Sciatic nerve (tissue), 2 donors: ENCODE measurements at places on chromosomes 12 and 14. TPM values are rescaled to one million over a fixed set of nuclear protein-coding genes. Genes with fewer than 3 reads are reported as not detected.

The HOXC5 gene
- total RNA-seq, result 5.6 TPM

The FGD4 gene
- 54.6 TPM for total RNA-seq

GRCh38 chr14:74945261-74945851 is 10.0 kb downstream of the PGF start:
- no peak for DNase-seq

DNA sequence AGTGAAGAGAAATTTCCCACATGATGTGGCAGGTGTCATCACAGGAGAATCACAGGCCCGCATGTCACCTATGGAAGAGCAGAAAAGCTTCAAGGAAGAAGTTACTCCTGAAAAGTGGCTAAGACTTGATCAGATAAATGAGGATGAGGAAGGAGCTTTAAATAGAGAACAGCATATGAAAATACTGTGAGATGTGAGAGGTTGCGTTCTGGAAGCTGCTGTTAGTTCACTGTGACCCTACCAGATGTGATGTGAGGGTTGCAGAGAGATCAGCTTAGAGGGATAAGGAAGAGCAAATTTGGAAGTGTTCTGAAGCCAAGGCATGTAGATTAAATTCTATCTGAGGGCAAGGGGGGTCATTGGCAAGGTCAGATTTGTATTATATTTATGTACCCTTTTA is 17.1 kb downstream of the ERP27 start:
- DNase-seq, result no peak

GRCh38 chr14:24978862-24979724 is 70.9 kb downstream of the STXBP6 start:
- DNase-seq, result no peak

GRCh38 chr14:101331141-101331525 is 230.2 kb upstream of the DIO3 start:
- DNase-seq, result no peak

GRCh38 chr12:50936821-50937530 is 15.4 kb upstream of the HIGD1C start:
- DNase-seq, result no peak

DNA sequence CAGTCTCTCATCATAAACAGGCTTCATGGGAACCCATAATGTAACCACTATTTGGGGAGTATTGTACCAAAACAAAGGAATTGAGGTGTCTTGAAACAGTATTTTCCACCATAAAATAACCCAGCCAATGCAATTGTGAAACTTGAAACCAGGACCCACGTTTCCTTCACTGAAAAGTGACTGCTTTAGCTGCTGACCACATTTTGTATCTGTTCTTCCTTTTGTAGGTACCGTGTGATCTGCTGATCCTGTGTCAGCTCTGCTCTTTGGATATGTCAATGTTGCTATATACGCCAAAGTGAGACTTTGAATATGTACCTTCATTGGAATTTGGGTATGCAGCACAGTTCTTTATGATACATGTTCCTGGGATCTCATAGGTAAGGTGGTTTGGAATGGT is 95.1 kb upstream of the CNTN1 start:
- no peak for DNase-seq

GRCh38 chr14:62179367-62180018 is 417.3 kb downstream of the SNAPC1 start:
- no peak for DNase-seq

The CMKLR1 gene
- 20.6 TPM for total RNA-seq

DNA sequence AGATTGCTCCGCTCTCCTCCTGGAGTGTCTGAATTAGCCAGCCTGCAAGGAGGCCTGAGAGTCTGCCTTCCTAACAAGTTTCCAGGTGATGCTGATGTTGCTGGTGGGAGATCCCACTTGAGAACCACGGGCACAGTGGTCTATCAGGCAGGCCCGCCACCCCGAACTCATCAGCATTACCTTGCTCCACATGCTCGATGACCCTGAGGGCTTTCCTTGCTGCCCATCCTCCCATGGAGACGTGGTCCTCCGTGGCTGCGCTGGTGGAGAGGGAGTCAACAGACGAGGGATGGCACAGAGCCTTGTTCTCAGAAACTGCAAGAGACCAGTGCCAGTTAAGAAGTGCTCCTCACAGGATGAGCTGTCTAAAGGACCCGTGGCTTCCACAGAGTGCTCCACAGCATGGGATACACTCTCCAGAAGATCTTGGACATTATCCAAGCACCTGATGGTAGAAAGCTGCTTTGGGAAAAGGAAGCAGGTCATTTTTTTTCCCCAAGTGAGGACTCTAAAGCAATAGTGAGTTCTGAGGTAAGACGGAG is 18.3 kb downstream of the HAL start:
- DNase-seq, result no peak

GRCh38 chr12:122003651-122004611 is 17.8 kb upstream of the BCL7A start:
- DNase-seq, result no peak

GRCh38 chr14:102352213-102352612 is 10.5 kb downstream of the CINP start:
- no peak for DNase-seq

DNA sequence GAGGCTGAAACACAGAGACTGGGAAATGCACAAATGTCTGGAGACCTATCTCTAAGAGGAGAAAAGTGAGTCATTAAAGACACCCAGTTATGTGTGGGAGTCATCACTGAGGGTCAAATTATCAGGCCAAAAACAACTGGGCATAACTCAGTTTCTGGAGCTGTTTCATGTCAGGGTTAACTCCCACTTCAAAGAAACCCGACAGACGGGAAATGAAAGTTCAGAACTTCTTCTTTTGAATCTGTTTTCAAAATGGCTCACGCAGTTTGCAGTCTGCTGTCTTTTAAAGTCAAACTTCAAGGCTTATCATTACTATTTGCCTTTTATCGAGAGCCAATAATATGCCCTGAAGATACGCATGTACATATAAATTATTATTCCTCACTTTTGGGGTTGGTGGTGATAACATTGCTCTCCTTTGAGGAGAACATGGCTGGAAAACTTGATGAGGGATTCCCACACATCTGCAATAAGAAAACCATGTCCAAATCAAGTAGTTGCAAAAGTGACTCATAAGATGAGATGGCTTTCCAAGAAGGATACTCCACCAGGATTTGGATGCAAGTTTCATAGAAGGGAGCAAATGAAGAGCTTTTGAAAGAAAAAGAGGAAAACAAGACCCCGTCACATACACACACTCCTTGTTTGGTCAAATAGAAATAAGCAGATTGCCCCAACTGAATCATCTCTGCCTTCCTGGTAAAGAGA is 341.4 kb downstream of the ADAMTS20 start:
- DNase-seq, result no peak

- no peak for DNase-seq
These were observed 184.3 kb downstream of the ADGRD1 start for GRCh38 chr12:131137836-131138637.

GRCh38 chr14:95312311-95312710 is 7.4 kb downstream of the CLMN start:
- no peak for DNase-seq

The RBM19 gene
- total RNA-seq, result 40.3 TPM

DNA sequence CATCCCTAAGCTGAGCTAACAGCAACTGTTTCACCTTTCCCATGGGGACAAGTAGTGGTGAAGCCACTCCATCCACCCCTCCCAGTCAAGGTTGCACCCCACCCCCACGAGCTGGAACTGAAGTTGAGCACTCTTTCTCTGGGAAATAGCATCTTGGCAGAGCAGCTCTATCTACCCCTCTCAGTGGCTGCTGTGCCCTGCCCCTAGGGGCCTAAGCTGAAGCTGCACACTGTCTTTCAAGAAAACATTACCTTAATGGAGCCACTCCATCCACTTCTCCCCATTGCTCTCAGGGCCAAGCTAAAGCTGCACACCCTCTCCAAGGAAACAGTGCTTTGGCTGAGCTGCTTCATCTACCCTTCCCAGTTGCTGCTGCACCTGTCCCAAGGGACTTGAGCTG is 170.6 kb upstream of the CCDC196 start:
- no peak for DNase-seq
